Activated naive CD4-positive, alpha-beta T cell treated with anti-CD3 and anti-CD28 coated beads for 36 hours (primary cell): ENCODE measurements at places on chromosomes 4 and X.
A peak's percentile ranks its signal among the peaks of the same experiment; 100 is the strongest.

DNA sequence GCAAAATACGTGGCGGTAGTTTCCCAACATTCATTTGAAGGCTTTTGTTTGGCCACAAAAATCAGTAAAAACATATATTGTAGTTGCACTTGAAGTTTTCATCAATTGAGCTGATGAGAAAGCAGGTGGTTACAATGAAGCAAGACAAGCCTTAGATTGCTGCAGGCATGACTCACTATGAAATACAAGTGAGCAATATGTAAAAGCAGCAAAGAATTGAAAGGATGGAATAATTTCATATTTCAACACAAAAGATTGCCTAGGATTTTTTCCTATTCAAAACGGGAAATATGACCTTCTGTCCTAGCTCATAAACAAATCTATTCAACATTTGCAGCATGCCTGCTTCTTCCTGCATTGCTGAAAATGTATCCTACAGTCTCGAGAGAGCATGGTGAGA is 190.9 kb upstream of the BANK1 start:
- DNase-seq = peak; percentile 15

DNA sequence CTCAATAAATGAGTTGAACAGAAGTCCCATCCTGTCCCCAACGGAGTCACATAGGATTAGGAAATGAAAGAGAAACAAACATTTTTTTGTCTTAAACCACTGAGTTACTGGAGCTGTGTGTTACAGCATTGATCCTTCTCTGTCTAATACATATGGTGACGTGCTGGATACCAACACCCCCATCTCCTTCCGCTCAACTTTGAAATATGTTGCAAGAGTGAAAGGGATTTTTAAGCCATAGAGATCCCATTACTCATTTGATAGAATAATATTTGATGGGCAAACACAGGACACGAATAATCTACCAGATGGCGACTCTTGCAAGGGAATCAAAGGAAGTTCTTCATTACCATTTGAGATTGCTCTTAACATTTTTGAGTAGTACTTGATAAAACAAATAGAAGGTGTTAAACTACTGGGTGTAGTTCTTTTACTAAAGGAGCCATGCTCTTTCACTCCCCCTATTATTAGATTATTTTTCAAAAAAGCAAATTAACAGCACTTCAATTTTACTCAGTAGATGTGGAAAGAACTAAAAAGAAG is 140.5 kb downstream of the PACRGL start:
- DNase-seq = no peak

DNA sequence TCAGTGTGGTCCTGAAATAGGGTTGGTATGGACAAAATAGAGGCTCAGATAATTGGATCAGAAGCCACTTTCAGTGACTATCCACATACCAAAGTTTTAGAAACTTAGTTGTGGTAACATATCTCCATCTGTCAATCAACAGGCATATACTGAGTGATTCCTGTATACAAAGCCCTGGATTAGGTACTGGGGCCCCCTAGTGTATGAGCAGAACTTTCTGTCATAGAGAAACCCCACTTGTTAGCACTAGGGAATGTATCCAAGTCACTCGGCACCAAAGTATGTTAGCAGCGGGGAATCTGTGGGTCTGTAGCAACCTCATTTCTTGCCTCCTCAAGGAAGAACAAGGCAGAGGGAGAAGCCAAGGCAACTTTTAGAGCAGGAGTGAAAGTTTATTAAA is 50.7 kb downstream of the MAP7D3 start:
- peak; percentile 18 for DNase-seq

DNA sequence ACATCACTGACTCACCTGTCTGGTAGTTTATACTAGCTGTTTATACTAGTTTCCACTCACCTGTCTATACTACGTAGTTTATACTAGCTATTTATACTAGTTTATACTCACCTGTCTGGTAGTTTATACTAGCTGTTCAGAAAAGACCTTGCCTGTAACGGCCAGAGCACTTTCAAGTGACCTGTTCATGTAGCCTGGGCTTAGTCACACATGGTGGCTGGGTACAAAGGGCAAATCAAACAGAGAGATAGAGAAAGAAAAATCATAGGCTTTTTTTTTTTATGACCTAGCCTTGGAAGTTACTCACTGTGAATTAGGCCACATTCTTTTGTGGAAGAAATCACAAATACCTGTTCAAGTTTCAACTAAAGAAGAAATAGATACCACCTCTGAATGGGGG is 30.7 kb upstream of the SPANXN4 start:
- DNase-seq = no peak

DNA sequence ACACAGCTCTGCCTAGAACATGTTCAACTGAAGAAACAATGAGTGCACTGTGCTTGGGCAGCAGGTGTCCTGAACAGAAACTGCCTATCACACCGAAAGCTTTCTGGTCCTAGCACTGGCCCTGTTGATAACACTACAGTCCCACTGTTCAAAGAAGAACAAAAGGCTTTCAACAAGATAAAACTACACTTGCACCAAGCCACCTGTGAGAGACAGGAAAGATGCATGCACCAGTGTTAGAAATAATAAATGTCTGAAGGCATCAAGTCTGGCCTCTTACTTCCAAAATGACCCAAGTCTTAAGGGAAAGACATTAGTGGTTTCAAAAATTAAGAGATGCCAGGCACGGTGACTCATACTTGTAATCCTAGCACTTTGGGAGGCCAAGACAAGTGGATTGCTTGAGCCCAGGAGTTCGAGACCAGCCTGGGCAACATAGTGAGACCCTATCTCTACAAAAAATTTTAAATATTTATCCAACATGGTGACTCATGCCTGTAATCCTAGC is 68.7 kb downstream of the APBB2 start:
- no peak for DNase-seq

DNA sequence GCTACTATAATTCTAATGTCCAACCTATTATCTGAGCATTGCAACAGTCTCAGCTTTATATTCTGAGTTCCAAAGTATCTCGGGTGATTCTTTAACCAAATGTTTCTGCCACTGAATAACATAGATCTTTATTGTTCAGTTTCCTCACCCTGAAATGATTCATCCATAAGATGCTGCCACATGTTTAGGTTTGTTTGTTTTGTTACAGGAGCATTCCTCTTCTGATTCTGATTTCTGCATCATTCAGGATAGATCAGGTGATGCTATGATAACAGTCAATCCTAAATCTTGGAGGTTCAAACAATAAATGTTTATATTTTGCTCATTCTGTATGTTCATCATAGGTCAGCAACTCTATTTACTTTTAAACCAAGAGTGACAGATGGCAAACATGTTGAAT is 927.6 kb downstream of the PCDH7 start:
- no peak for DNase-seq

- no peak for DNase-seq
Observed at GRCh38 chrX:110108381-110108821, 105.5 kb downstream of the TMEM164 start.

- DNase-seq = no peak
Observed at GRCh38 chr4:95546221-95546620, 2.6 kb downstream of the UNC5C start.

- no peak for DNase-seq
Observed at GRCh38 chr4:48046059-48046458, 29.5 kb downstream of the NIPAL1 start.

GRCh38 chrX:17656035-17656418 is 81.3 kb upstream of the SCML1 start:
- peak; percentile 21 for DNase-seq

DNA sequence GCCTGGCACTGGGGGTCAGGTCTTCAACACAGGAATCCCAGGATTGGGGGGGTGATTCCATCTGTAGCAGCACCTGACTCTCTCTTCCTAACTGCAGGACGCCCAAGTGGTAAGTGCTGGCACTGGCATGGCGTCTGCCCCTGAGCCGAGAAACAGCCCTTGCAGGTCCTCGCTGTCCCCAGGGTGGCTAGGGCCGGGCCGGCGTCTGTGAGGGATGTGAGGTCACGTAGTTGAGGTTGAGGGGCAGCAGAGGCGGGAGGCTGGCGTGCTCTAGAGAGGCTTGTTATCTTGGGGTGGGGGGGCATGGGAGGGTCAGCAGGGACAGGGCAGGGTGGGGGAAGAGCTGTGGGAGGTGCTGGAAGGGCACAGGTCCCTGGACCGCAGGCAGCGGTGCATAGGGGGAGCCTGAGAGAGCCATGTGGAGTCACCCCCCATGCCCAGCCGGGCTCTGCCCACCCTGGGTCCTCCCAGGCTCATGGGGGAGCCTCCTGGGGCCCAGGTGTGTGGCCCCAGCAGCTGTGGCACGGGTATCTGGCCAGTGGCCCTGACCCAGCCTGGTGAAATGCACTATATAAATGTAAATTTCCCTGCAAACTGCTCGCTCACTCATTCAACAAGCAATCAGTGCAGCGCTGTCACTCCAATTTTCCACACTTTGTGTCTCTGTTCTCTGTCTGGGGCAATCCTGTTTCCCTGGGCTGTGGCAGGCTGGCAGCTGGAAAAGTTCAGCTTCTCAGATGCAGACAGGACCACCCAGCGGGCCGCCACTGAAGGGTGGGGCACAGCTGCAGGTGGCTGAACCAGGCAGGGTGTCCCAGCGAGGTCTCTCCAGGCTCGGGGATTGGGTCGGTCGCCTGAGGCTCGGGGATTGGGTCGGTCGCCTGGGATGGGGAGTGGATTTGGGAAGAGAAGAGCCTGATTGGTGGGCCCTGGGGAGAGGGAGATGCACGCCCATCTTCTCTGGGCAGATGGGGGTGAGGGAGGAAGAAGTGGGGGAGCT is 102.2 kb upstream of the NKX1-1 start:
- no peak for DNase-seq

- no peak for DNase-seq
Observed at GRCh38 chrX:97402903-97403302, 519.2 kb downstream of the RPA4 start.

- DNase-seq = no peak
Observed at GRCh38 chr4:98625399-98625798, 33.0 kb downstream of the TSPAN5 start.

GRCh38 chr4:150720973-150721518 is 139.1 kb downstream of the MAB21L2 start:
- no peak for DNase-seq

GRCh38 chr4:86831262-86832130 is 17.7 kb downstream of the SLC10A6 start:
- no peak for DNase-seq

DNA sequence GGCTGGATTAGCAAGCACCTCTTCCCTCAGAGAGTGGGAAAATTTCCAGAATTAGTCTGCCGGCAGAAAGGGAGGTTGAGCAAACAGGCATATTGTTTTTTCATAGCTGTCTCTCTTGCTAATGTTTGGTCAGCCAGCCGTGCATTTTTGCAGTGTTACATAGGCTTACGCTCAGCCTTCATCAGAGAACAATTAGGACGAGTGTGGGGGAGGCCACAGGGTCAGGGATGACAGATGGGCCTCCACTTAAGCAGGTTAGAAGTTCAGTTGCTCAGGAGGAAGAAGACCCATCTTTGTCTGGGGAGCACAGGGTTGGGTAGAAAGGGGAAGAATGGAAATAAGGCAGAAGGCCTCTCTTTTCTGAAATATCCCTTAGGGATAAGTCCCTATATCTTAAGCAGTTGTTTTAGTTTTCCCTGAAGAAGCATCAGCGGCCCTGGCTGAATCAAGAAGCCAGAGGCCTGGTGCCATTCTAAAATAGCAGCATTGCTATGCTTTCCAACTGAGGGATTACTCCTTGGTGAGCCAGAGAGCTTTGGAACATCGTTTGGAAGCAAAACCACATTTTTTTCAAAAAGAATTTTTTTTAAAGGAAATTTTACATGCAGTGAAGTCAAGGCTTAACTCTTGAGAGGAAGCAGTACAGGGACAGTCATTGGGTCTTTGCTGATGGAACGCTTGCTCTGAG is 118.8 kb downstream of the SMIM20 start:
- DNase-seq = no peak

GRCh38 chrX:49106930-49107329 is 16.6 kb downstream of the GPKOW start:
- DNase-seq = no peak

GRCh38 chr4:110071466-110071865 is 126.9 kb downstream of the ELOVL6 start:
- no peak for DNase-seq

GRCh38 chrX:133373386-133374079 is 41.8 kb downstream of the GPC4 start:
- DNase-seq = no peak

- DNase-seq = peak; percentile 35
Observed at GRCh38 chr4:181301735-181302710, 941.2 kb upstream of the TENM3 start.

DNA sequence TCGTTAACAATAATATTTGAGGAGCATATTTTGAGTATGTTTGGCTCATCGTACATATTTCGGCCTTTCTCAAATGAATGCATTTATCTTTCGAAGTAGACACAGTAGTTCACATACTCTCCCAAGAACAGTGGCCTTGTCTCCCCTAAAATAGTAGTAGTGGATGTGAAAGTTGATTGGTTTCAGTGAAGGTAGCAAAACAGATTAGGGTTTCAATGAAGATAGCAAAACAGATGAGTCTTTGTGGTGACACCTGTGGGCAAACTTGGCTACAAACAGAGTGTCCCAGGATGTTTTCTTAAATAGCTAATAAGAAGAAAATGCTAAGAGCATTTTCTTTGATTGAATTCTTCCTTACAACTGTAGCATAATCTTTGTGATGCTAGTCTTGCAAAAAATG is 67.0 kb downstream of the USP9X start:
- DNase-seq = no peak

GRCh38 chr4:22071749-22072148 is 123.2 kb upstream of the KCNIP4 start:
- no peak for DNase-seq

- no peak for DNase-seq
Observed at GRCh38 chrX:30615229-30615628, 37.7 kb upstream of the TASL start.

DNA sequence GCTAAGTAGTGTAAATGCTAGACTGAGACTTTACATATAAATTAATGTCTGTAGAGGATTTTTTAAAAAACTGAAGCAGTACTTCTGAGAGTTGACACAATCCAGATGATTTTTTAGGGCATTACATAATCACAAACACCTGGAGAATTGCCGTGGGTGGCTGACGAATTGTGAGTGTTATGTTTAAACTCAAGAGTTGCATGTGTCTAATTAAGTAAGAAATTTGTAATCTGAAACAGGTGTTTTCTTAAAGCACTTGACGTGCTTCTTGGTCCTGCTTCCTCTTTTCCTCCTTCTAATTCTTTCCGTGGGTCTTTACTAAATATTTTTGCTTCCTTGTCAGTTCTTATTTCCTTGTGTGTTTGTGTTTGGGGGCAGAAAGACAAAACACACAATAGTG is 27.8 kb downstream of the PIR start:
- DNase-seq = no peak
